ENCODE measurements at places on chromosomes 1 and 21.

GRCh38 chr1:44609768-44610526 is 64.3 kb downstream of the TMEM53 start:
- no peak for DNase-seq

DNA sequence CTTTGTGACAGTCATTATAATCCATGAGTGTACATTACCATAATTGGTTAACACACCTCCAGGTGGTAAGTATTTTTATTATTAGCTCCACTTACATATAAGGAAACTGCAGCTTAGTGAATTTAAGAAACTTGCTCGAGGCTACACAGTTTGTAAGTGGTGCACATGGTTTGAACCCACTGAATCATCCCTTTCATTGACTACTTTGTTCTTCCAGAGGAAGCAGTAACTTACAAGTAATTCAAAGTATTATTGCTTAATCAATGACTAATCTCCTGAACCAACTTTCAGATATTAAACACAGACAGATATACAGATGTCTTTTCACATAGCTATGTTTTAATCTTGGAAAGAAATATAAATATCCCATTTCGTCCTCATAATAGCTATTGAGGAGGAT is 18.7 kb upstream of the CLDN8 start:
- DNase-seq: no peak

DNA sequence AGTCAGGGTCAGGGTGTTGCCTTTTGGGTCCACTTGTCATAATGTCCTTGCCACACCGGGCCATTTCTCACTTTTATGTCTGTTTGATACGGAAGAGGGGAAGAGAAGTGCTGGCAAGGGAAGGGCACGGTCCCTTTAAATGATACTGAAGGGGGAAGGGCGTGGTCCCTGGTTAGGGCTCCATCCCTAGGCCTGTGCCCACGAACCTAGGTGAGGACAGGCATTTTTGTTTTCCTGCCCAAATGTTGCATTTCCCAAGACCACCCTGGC is 25.2 kb downstream of the B3GALT5 start:
- no peak for DNase-seq

- DNase-seq: no peak
Measured at GRCh38 chr1:232271991-232272589, 357.8 kb downstream of the SIPA1L2 start.

GRCh38 chr1:28812669-28813468 is 899 bp downstream of the OPRD1 start:
- no peak for DNase-seq

- no peak for DNase-seq
Measured at GRCh38 chr1:220906561-220907334, 27.5 kb downstream of the HLX start.

- no peak for DNase-seq
Measured at GRCh38 chr1:200610846-200611245, 9.7 kb downstream of the KIF14 start.

DNA sequence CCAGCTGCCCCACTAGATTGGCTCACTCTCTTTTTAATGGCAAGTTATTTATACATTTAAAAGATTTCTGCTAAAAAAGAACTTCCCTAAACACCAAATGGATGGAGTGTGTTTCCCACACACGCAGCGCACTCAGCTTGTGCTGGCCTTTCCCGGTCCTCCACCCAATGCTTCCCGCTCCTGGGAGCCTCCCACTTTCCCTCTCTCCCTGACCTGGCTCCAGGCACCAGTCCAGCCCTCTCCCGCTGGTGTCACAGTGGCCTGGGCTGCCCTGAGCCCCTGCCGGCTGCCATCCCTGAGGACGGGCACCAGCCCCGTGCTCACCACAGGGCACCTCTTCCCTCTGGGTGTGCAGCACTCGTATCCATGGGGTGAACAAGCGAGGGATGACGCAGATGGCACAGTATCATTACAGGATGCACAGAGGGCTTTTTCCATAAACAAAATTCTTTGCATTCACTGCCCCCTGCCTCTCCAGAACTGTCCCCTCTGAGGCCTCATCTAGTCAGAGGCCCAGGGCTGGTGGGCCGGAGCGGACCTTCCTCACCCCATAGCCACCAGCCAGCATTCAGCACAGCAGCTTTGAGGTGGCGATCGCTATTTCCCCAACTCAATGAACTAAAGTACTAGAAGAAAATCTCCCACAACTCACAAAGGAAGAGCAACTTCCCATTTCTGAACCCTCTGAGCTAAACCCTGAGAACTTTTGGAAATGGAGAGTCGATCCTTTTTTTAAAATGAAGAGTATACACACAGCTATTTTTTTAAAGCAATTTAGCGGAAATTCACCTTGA is 68.5 kb downstream of the SLC37A1 start:
- peak; percentile 31 for DNase-seq

GRCh38 chr1:202642619-202643291 is 67.5 kb downstream of the SYT2 start:
- DNase-seq: no peak

DNA sequence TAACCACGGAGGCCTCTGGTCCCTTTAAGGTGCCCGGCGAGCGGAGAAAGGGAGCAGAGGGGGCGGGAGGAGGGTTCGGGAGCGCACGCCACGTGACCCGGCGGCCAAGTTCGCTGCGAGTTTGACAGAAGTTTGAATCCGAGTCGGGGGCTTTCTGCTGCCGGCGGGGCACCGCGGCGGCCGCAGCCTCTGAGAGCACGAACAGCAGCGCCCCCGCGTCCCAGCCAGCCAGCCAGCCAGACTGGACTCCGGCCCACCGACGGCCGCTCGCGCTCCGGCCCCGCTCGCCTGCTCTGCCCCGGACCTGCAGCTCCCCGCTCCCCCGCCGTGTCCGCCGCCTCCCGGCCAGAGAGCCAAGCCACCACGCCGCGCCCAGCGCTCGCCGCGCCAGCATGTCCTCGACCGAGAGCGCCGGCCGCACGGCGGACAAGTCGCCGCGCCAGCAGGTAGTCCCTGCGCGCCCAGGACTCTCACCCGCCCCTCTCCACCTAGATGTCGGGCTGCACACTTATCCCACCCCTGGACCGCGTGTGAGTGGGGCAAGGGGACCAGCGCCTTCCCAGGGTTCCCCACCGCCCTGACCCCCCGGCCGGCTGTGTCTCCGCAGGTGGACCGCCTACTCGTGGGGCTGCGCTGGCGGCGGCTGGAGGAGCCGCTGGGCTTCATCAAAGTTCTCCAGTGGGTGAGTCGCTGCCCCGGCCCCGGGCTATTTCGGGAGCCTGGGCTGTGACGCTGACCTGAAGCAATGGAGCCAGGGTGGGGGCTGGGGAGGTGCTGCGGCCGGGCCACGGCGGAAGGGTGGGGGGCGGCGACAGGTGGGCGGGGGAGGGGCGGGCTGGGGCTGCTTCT is at the start of gene SYPL2:
Gene SYPL2 (plus strand): TSS at position 95 of the 849 bp plus-strand sequence. CDS start 298 bp downstream, at position 393.
- DNase-seq: no peak

All from lung (tissue), 17 donors.